ENCODE measurements at places on chromosomes 13 and 19.
A peak's percentile ranks its signal among the peaks of the same experiment; 100 is the strongest.

GRCh38 chr13:44296856-44297255, 76.8 kb upstream of the SERP2 start:
- DNase-seq = no peak

GRCh38 chr19:47444388-47444821, 25.1 kb upstream of the MEIS3 start:
- DNase-seq = no peak

GRCh38 chr13:43963726-43964125, 84.0 kb downstream of the LACC1 start:
- no peak for DNase-seq

DNA sequence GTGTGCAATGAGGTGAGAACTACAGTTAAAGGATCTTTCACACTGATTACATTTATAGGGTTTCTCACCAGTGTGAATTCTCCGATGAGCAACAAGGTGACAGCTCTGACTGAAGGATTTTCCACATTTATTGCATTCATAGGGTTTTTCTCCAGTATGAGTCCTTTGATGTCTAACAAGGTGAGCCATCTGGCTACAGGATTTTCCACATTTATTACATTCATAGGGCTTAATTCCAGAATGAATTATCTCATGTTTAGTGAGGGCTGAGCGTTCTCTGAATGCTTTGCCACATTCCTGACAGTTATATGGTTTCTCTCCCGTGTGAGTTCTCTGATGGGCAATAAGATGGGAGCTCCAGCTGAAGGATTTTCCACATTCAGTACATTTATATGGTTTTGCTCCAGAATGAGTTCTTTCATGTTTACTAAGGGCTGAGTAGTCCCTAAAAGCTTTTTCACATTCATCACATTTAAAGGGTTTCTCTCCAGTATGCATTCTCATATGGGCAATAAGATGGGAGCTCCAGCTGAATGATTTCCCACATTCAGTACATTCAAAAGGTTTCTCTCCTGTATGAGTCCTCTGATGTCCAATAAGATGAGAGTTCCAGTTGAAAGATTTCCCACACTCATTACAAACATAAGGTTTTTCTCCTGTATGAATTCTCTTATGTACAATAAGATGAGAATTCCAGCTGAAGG, 4.4 kb upstream of the C19orf18 start:
- no peak for DNase-seq

GRCh38 chr13:97003071-97003470, 8.8 kb upstream of the OXGR1 start:
- no peak for DNase-seq

GRCh38 chr19:5011476-5012238, 42.7 kb downstream of the KDM4B start:
- no peak for DNase-seq

- peak; percentile 48 for DNase-seq
Observed at GRCh38 chr19:18809149-18809868, 18.2 kb upstream of the COMP start.

DNA sequence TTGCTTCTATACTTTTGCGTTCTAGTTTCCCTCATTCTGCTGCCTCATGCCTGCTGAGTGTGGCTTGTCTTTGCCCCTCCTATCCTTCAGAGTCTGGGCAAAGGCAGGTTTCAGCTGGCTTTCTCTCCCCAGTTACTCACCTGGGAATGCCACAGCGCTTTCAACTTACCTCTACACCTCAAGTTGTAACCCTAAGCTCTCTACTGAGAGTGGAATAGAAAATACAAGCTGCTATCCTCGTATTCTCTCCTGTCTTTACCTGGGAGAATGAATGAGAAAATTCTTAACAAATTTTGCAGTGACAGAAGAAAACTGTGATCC, 316.3 kb upstream of the KLF12 start:
- DNase-seq = no peak

- peak; percentile 13 for DNase-seq
Observed at GRCh38 chr19:46950526-46951170, 69.0 kb upstream of the NPAS1 start.

All from HL-60 (cell line).